ENCODE measurements at places on chromosomes 6 and 20.

DNA sequence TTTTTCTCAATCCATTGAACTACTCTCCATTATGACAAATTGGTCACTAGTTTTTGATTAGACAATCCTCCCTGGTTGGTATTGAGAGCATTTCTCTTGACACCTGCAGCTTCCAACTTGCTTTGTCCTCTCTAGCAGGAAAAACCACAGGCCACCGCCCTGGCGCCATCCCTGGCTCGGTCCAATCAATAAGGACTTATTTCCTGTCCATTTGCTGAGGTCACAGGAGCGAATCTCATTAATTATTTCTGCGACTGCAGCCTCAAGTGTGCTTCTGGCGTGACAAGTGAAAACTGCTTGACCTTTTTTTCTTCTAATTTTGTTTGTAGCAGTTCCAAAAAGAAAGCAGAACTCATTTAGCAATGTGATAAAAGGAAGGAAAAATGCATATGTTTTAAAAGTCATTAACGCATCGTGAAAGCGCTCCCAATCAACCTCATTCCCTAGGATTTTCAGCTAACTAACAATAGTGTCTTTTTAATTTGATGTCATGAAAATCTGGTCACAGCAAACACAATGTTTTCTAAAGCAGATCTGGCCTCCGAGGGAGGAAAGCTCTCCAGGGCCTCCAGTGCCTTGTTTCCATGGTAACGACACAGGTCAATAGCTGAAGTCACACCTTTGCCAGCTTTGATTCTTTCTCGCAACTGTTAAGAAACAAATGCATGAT, 39.0 kb upstream of the BEND3 start:
- DNase-seq, result no peak

GRCh38 chr20:61332016-61332975, 80.2 kb downstream of the CDH4 start:
- DNase-seq, result no peak

- DNase-seq, result peak; percentile 60
Observed at GRCh38 chr6:34027445-34027936, 118.4 kb downstream of the GRM4 start.

- no peak for DNase-seq
Observed at GRCh38 chr6:142279350-142280180, 22.2 kb upstream of the ADGRG6 start.

DNA sequence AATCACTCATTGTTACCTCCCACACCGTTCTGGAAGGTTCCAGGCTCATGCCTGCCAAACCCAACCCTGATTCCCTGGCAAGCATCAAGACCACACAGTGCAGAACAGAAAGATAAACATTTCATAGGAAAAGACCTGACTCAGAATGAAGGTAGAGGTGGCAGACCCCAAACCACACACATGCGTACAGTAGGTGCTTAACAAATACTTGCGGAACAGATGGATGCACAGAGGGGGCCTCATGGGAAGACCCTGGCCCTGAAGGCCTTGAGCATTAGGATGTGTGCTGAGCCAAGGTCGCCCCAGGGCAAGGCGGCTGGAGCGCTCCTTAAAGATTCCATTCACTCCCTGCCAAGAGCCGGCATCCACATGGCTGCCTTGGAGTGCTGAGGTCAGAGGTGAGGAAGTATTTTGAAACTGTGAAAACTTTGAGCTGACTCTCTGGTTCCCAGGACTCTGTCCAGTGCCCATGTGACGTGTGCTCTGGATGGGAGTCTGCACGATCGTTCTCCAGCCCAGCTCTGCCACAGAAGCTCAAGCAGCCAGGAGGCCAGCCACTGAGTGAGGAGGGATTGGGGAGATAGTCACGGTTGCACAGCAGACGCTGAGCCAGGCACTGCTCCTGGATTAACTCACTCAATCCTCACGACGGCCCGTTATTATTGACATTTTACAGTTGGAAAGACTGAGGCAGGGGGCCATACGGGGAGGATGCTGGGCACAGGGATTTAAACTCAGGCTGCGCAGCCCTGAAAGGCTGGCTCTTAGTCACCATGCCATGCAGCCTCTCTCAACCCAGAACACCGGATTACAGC, 65.5 kb upstream of the AFDN start:
- no peak for DNase-seq

- no peak for DNase-seq
Observed at GRCh38 chr6:130473886-130474285, 108.1 kb downstream of the TMEM200A start.

- DNase-seq, result no peak
Observed at GRCh38 chr20:50678169-50678898, 13.0 kb downstream of the RIPOR3 start.

DNA sequence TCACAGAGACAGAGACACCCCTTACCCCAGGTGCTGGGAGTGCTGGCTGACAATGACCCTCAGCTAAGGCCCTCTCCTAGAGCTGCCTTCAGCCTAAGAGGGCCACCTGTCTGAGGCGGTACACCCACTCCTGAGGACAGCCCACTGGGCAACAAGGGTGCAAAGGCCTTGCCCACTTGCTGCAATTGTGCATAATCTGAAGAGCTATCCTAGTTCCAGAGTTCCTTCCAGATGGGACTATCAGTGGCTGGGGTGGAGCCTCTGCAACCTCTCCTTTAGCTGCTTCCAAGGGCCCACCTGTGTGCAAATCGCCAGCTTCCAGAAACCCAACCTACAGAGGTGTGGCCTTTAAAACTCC, 87.5 kb downstream of the PREX1 start:
- DNase-seq, result no peak

- DNase-seq, result no peak
Observed at GRCh38 chr20:24677626-24678315, 208.3 kb downstream of the SYNDIG1 start.

DNA sequence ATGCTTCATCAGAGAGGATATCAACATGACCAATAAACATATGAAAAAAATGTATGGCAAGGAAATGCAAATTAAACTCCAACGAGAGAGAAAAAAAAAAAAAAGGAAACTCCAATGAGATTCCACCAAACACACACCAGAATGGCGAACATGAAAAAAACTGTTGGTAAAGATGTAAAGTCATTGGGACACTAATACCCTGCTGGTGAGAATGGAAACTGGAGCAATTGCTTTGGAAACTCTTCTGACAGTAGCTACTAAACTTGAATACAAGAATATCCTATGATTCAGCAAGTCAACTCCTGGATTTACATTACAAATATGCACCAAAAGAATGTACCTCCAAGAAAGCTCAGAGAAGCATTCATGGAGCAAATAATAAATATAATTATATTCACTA, 260.7 kb upstream of the ECI2 start:
- DNase-seq, result no peak

DNA sequence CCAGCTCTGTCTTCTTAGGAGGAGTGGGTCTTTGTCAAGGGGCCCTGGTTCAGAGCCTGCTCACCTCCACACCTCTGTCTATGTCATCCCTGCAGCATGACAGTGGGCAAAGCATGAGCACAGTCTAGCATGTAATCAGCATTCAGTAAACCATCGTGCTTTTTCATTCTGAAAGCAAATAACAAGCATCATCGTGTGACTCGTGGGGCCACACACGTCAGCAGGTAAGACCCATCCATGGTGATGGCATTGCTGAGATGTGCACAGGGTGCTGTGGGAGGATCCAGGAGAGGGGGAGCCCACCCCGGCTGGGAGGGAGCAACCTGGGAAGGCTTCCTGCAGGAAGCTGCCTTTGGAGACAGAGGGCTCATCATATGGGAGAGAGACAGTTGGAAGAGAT, 106.7 kb downstream of the TMEM242 start:
- DNase-seq, result no peak

- DNase-seq, result no peak
Observed at GRCh38 chr6:142013287-142013686, 119.4 kb upstream of the GJE1 start.

- no peak for DNase-seq
Observed at GRCh38 chr6:124355146-124355545, 551.5 kb downstream of the NKAIN2 start.

DNA sequence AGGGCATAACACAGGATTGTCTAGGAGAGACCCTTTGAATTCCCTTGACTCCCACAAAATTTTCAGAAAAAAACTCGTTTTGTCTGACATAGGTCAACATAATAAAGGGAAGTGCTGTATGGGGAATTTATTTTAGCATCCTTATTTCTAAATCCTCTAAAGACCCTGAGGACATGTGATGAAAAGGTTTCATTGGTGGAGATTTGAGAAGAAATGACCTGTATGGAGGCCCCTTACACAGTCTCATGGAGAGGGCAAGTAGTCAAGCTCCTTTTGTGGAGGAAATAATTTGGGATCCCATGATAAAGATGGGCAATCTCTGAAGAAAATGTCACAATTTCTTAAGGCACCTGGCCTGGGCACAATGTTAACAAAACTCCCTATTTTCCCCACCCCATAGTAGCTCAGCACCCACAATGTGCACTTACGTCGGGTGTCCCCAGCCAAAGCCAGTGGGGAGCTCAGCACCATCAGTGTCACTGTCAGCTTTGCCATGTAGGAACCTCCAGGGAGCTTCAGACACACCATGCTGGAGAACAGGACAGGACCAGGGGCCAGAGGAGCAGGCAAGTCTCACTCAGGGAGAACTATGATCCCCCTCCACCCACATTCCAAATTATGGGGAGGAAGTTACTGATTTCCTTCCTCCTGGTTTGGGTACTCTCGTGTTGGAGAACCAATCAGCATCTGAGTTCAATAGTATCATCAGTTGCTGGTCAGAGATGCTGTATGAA, at the start of gene HLA-DRB5:
Gene HLA-DRB5, minus strand, starts transcription at position 591 of the 734 bp plus-strand sequence. Its CDS starts 63 bp downstream, at position 528.
- peak; percentile 59 for DNase-seq

DNA sequence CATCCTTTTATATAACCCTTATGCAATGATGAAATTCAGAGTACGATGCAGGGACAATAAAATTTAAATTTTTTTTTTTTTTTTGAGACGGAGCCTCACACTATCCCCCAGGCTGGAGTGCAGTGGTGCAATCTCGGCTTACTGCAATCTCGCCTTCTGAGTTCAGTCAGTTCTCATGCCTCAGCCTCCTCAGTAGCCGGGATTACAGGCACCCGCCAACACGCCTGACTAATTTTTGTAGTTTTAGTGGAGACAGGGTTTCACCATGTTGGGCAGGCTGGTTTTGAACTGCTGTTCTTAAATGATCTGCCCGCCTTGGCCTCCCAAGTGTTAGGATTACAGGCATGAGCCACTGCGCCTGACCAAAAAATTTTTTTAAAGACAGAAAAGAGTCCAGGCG, 15.2 kb downstream of the MTO1 start:
- DNase-seq, result no peak

- DNase-seq, result peak; percentile 85
Observed at GRCh38 chr20:47181056-47181862, 175.2 kb downstream of the ZMYND8 start.

DNA sequence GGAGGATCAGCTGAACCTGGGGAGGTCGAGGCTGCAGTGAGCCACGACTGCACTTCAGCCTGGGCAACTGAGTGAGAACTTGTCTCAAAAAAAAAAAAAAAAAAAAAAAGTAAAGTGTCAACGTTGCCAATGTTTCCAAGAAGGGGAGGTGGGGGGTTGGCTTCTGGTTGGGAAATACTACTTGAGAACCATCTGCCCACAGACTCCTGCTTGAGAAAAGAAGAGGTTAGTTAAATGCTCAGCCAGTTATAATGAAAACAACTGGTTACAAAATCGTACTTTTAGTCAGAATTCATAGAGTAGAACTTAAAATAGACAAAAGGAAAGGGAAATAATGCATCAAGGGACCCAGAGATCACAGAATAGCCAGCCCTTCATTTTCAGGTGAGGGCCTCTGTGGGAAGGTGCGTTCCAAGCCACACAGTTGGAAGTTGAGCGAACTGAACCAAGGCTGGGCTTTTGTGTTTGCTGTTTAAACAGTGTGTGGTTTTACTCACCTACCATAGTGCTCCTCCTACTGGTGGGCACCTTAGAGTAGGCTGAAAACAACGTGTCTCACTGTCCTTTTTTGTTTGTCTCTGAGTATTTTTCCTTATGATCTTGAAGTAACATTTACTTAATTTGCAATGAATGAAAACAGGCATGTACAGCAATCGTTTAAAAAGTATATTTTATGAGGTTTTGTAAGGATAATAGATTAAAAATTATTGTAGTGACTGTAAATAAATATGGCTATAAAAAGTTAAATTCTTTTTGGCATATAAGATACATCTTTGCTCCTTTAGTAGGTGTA, 200.7 kb downstream of the BCAS1 start:
- DNase-seq, result peak; percentile 93

DNA sequence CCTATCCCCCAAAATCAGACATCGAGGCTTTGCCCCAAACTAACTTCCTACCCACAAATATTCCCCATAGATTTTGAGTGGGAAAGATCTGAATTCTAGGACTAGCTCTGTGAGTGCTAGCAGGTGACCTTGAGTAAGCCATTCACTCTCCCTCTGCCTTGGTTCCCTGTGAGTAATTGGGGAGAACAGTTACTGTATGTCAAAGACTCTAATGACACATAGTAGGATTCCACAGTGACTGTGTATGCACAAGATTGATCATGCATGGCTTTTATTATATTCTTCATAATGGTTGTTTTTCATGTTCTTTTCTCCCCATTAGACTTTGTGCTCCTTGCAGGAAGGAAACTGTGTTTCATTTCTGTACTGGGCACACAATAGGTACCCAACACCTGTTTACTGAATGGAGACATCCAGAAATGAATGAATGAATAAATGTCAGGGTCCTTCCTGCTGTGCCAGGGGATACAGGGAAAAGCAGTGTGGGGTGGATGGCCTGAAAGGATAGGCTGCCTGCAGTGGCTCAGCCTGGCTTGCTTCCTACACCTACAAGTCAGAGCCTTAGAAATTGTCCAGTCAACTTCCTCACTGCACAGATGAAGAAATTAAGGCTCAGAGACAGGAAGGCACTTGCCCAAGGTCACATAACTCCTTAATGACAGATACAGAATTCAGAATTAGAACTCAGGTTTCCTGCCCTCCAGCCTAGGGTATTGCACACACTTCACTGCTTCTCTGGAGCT, 901 bp upstream of the TMEM151B start:
- no peak for DNase-seq

GRCh38 chr6:111658462-111659154, 52.9 kb upstream of the TRAF3IP2 start:
- no peak for DNase-seq

DNA sequence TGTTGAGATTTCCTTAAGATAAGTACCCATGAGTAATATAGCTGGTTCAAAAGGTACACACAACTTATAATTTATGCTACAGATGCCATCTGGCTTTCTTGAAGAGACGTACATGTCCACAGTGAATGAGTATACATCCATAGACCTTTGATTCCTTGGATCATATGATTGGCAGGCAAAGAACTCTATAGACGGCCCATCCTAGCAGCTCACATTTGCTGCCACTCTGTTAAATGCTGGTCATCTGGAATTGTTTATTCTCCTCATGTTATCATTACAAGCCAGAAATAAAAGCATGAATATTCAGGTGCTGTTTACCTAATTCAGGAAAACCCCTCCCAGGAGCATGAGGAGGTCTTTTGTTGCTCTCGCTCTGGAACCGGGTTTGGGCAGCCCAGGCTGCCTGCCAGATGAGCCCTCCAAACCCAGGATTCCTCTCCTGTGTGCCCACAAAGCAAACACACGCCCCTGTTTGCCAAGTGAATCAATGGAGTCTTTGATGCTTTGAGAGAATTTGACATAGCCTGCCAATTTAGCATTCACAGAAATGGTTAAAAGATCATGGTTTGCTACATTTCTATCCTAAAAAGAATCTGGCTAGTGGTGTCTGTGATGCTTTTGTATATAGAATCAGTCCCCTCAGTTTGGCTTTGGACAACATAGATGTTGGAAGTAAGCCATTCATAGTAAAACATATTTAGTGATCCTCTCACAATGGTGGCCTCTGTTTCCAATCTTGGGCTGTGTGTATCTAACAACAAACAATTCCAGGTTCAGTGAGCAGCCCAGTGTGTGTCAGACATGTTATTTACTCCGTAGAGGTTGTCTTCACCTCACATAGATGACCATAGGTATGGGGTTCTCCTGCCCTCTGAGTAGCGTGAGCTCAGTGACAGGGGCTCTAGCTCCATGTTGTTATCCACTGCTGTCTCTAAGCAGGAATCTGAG, 17.5 kb upstream of the PLCG1 start:
- no peak for DNase-seq

GRCh38 chr6:51541847-51542246, 545.6 kb downstream of the PKHD1 start:
- no peak for DNase-seq
